ENCODE measurements at places on chromosomes 11 and 22. TPM values are rescaled to one million over a fixed set of nuclear protein-coding genes. Genes with fewer than 3 reads are reported as not detected.

NECTIN1 gene
- total RNA-seq: 1.7 TPM

- DNase-seq: no peak
These were observed 109.2 kb upstream of the TRPC6 start for GRCh38 chr11:101692980-101693379.

KCNQ1 gene
- not detected for total RNA-seq

GRCh38 chr22:49765091-49765771 lies 62.4 kb downstream of the BRD1 start:
- DNase-seq: no peak

SMTNL1 gene
- total RNA-seq: not detected

OR2AT4 gene
- not detected for total RNA-seq

BAIAP2L2 gene
- total RNA-seq: not detected

PGGHG gene
- total RNA-seq: 5.2 TPM

DNA sequence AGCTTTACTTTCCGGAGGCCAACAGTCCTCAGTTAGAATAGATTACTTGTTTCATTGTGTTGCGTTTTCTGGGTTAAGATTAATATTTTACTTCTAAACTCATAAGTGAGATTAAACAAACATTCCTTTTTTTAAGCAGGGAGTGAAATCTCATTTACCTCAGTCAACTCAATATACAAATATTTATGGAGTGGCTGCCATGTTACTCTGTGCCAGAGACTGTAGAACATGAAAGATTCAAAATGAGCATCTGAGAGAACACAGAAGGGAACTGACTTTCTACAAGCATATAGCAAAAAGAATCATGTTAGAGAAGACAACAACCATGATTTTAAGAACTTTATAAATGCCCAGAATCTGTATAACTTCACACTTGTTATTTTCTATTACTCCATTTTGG lies 3.4 kb upstream of the LRRC55 start:
- no peak for DNase-seq

DNA sequence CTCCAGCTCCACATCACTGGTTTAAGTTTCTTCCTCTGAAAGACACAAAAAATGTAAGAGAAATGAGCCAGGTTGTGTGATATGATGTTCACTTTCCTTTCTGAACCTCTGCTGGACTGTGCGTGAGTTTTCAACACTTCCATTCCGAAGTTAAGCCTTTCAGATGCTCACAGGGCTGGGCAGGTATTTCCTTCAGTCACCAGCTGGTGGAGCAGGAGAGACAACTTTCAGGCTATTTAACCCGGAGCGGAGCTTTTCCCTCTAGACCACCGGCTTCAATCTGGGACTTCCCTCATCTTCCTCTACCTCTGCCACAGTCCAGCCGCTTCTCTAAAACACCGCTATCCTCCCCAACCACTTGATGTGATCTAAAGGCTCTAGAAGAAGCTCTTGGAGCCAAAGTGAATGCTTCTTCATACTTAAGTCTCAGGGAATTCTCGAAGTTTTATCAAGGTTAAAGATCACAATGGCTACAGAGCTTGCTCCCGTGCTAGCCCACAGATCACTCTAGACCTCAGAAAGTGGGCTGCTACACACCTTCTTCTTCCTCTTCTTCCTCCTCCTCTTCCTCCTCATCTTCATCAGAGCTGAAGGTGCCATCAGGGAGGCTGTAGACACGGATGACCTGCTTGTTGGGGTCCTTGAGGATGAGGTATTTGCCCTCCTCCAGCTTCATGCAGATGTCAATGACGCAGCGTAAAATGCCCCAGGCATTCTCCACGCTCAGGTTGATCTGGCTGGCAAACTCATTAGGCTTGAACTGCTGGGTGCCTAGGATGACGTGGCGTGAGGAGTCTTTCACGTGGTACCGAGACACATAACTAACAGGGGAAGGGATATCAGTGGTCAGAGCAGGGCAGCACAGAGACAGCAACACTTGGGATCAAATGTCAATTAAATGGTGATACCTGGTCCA lies 4.4 kb upstream of the FOXRED2 start:
- peak; percentile 44 for DNase-seq

GRCh38 chr22:39283322-39284141 lies 35.9 kb downstream of the RPL3 start:
- DNase-seq: peak; percentile 98

ASCL2 gene
- not detected for total RNA-seq
